ENCODE measurements at places on chromosomes 1 and 21. TPM values are rescaled to one million over a fixed set of nuclear protein-coding genes. Genes with fewer than 3 reads are reported as not detected.

- no peak for DNase-seq
These were observed 75.4 kb downstream of the SLC25A24 start for GRCh38 chr1:108124622-108125311.

DNA sequence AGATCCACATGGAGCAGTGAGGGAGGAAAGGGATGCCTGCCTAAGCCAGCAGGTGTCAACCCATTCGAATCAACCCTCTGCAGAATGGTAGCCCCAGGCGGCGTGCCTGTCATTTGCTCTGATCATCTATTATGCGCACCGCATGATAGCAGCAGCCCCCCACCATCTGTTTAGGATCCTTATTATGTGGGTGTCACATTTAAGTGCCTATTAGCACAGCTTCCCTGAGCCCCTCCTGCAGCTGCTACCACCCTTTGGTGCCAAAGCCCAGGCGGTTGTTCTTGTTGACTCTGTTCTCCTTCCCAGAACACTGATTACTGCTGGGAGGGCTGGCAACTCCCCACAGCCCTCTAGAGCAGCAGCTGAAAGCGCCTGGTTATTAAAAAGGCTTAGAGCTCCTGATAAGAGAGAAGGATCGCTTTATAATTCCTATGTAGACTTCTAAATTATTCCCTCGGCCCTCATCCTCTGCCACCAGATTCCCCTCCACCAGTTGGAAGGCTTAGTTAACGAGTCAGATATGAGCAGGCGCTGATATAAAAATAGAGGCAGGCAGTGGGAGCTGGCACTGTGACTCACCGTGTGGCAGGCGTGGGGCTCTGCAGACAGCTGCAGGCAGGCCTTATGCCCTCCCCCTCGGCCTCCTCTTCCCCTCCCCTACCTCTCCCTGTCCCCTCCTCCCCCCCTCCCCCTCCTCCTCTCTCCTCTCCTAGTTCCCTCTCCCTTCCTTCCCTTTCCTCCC, 23.0 kb downstream of the ACTA1 start:
- DNase-seq: no peak

GRCh38 chr21:36297938-36298572, 21.9 kb upstream of the MORC3 start:
- peak; percentile 62 for DNase-seq

- no peak for DNase-seq
These were observed 25.6 kb downstream of the ZBTB17 start for GRCh38 chr1:15950302-15950701.

Gene OVAAL
- total RNA-seq: not detected

Gene SELP
- total RNA-seq: 21.4 TPM

Gene PSEN2
- 26.6 TPM for total RNA-seq

Gene PPIAL4G
- total RNA-seq: not detected

Gene URB1
- total RNA-seq: 10.3 TPM

Gene RC3H1
- total RNA-seq: 41.1 TPM

Gene GNAT2
- not detected for total RNA-seq
